A673 (cell line): ENCODE measurements at places on chromosomes 6 and 20. TPM values are rescaled to one million over a fixed set of nuclear protein-coding genes. Genes with fewer than 3 reads are reported as not detected.

DNA sequence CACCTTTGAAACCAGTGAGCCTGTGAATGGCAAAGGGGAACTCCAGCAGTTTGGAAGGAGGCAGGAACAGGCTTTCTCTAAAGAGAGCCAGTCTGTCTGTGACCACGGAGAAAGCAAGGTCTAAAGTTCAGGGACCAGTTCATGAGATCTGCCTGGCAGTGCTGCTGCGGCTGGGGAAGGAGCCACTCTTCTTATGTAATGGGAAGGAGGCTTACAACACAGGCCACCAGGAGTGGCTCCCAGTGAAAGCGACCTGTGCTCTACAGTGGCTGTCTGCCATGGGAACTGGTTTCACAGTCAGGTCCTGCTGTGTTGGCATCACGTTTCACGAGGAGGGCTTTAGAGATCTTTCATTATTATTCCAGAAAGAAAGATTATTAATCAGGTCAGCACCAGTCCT lies 291.9 kb upstream of the PRDM1 start:
- no peaks in the 10 kb centered on the region for H3K27me3 ChIP-seq
- H3K36me3 ChIP-seq, result no peaks in the 10 kb centered on the region
- no peak for DNase-seq
- no peak overlapping the region for H3K27ac ChIP-seq
- H3K4me1 ChIP-seq, result peaks cover 12% of the 10 kb centered on the region
- no peak overlapping the region for H3K4me3 ChIP-seq

Gene RAB44
- 0.07 TPM in 1 of 2 replicates, not detected in the other for total RNA-seq

- no peak overlapping the region for H3K4me3 ChIP-seq
- no peaks in the 10 kb centered on the region for H3K27me3 ChIP-seq
- H3K36me3 ChIP-seq, result no peaks in the 10 kb centered on the region
- H3K27ac ChIP-seq, result no peak overlapping the region
These were observed 90.7 kb upstream of the SASH1 start for GRCh38 chr6:148251891-148252290.

DNA sequence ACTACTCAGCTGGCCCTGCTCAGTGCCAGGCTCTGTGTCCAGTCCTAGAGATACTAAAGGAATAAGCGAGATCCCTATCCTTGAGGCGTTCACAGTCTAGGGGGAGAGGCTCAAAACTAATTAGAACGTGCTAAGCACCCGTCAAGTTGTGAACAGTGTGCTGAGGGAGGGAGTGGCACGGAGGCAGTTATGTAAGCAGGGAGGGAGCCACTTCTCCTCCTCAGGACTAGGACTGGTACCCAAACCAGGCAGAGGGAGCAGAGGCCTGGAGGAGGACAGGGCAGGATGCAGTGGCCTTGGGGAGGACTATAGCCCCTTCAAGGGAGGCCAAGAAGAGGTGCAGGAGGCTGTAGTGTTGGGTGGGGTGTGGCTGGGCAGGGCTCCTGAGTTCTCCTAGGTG lies 39.6 kb upstream of the VSTM2L start:
- no peaks in the 10 kb centered on the region for H3K36me3 ChIP-seq
- DNase-seq, result no peak
- H3K27me3 ChIP-seq, result no peaks in the 10 kb centered on the region

DNA sequence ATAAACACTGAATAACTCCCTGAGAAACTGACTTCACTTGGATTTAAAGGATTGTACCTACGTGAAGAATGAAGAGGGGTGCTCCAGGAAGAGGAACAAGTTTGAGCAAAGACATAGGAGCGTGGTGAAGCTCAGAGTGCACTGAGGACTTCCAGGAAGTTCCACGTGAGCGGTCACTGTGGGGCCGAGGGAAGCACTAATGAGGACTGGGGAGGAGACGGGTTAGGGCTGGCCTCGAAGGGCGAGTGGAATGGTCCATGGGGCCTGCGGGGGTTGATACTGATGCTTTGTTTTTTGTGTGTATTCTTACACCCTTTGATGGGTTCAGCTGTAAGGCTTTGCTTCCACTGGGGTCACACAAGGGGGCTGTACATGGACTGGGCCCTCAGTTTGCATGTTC lies 91.9 kb downstream of the CDH4 start:
- H3K27ac ChIP-seq, result no peak overlapping the region
- peaks cover 12% of the 10 kb centered on the region for H3K4me1 ChIP-seq
- H3K27me3 ChIP-seq, result peaks cover 52% of the 10 kb centered on the region
- no peaks in the 10 kb centered on the region for H3K36me3 ChIP-seq

Gene AARS2
- 25.0 and 26.8 TPM in 2 replicates for total RNA-seq

GRCh38 chr6:155710704-155711103 lies 255.1 kb upstream of the NOX3 start:
- H3K27ac ChIP-seq, result no peak overlapping the region
- H3K4me1 ChIP-seq, result no peaks in the 10 kb centered on the region
- DNase-seq, result peak; percentile 14
- no peaks in the 10 kb centered on the region for H3K27me3 ChIP-seq
- H3K4me3 ChIP-seq, result no peak overlapping the region

Gene FAM209B
- 0.45 and 0.81 TPM in 2 replicates for total RNA-seq

DNA sequence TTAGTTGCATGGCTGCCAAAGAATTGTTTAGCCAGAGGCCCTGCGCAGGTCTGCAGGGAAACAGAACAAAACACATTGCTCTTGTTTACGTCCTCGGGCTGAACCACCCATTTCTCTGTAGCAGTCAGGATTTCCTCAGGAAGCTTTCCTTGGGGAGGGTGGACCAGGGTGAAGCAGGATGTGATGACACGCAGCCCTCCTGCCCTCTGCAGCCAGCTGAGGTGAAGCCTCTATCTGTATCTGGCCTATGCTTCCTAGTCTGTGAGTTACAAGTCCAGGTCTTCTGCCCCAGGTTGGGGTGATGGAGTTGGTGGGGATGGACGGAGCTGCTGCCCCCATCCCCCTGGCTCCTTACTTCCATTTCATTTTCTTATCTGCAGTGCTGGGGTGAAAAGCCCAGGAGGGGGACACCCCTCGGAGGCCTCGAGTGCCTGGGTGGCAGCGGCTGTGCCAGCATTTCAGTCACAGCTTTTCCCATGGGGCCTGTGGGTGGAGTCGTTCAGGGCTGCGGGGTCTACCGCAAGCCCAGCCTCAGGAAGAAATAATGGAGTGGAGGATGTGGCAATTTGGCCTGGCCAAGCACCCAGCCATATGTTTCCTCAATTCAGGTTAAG lies 24.9 kb downstream of the SASH1 start:
- H3K27ac ChIP-seq, result no peak overlapping the region
- no peak overlapping the region for H3K4me3 ChIP-seq
- peak; percentile 39 for DNase-seq
- no peaks in the 10 kb centered on the region for H3K27me3 ChIP-seq
- peaks cover 20% of the 10 kb centered on the region for H3K4me1 ChIP-seq

DNA sequence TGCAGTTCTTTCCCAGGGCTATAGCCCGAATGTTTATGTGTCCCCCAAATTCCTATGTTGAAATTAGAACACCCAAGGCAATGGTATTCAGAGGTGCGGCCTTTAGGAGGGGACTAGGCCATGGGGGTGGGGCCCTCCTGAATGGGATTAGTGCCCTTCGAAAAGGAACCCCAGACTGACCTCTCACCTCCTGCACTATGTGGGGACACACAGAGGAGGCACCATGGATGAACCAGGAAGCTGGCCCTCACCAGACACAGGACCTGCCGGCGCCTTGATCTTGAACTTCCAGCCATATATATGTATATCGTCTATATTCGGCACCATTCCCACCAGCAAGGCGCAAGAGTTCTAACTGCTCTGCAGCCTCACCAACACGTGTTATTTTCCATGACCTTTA lies 101.5 kb upstream of the BHLHE23 start:
- H3K27ac ChIP-seq, result no peak overlapping the region
- H3K4me1 ChIP-seq, result no peaks in the 10 kb centered on the region
- no peak for DNase-seq

DNA sequence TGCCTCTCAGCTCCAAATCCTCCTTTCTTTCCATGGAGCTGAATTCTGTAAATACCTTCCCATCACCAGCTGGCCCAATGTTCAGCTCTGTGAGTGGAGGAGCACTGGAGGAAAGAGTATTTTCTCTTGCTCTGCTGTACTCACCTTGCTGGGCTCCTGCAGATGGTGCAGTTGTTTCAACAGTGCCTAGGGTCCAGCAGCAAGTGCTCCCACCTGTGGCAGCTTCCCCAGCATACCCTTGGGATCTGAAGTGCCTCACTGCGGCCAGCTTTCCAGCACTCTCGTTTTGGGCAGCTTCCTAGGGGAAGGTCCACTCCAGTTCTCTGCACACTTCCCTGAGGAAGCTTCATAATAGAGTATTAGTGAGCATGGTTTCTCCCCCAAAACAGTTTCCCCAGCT lies 170.9 kb downstream of the ARHGAP18 start:
- H3K4me1 ChIP-seq, result peaks cover 4% of the 10 kb centered on the region
- no peak overlapping the region for H3K27ac ChIP-seq
- no peaks in the 10 kb centered on the region for H3K36me3 ChIP-seq

Gene ZSCAN26
- 15.1 and 19.9 TPM in 2 replicates for total RNA-seq

Gene OPRL1
- total RNA-seq, result 0.32 and 0.46 TPM in 2 replicates

DNA sequence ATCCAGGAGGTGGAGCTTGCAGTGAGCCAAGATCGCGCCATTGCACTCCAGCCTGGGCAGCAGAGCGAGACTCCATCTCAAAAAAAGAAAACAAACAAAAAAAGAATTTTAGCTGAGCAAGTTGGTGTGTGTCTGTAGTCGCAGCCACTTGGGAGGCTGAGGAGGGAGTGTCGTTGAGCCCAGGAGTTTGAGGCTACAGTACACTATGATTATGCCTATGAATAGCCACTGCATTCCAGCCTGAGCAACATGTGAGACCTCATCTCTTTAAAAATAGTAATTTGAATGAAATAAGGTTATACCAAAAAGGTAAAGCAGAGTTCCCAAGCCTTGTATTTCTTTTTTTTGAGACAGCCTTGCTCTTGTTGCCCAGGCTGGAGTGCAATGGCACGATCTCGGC lies 19.8 kb downstream of the MTRES1 start:
- H3K4me1 ChIP-seq, result peaks cover 3% of the 10 kb centered on the region
- no peak for DNase-seq
- no peaks in the 10 kb centered on the region for H3K36me3 ChIP-seq
- no peak overlapping the region for H3K27ac ChIP-seq
- H3K27me3 ChIP-seq, result no peaks in the 10 kb centered on the region

DNA sequence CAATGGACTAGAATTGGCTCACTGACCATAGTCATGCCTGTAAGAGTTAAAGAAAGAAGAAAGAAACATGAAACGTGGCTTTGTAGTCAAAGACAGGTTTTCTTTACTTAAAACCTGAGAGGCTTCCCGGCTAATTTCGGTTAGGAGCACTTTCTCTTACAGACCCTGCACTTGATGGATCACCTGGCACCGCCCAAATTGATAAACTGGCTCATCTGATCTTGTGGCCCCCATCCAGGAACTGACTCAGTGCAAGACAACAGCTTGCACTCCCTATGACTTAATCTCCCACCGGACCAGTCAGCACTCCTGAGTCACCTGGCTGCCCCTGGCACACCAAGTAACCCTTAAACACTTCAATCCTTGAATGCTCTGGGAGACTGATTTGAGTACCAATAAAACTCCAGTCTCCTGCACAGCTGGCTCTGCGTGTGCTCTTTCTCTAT lies 12.3 kb downstream of the TMEM14B start:
- H3K27me3 ChIP-seq, result no peaks in the 10 kb centered on the region

Gene SCUBE3
- 0.04 TPM in 1 of 2 replicates, not detected in the other for total RNA-seq

DNA sequence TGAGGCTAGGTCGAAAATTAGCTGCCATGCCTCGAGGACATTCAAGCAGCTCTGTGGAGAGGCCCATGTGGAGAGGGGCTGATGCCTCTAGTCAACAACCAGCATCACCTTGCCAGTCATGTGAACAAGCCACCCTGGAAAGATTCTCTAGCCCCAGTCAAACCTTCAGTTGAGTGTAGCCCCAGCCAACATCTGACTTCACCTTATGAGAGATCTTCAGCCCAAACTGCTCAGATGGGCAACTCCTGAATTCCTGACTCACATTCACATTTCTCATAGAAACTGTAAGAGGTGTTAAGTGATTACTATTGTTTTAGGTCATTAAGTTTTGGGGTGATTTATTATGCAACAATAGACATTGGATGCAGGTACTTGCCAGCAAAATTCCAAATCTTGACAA lies 44.9 kb downstream of the GJA10 start:
- H3K27ac ChIP-seq, result no peak overlapping the region
- no peak for DNase-seq
- H3K4me1 ChIP-seq, result no peaks in the 10 kb centered on the region
- H3K36me3 ChIP-seq, result no peaks in the 10 kb centered on the region

GRCh38 chr20:34529742-34530141 lies 13.5 kb downstream of the DYNLRB1 start:
- no peaks in the 10 kb centered on the region for H3K4me1 ChIP-seq
- H3K27me3 ChIP-seq, result no peaks in the 10 kb centered on the region
- DNase-seq, result no peak
- no peak overlapping the region for H3K27ac ChIP-seq
- peaks cover 52% of the 10 kb centered on the region for H3K36me3 ChIP-seq
- no peak overlapping the region for H3K4me3 ChIP-seq

- H3K36me3 ChIP-seq, result no peaks in the 10 kb centered on the region
- H3K4me1 ChIP-seq, result peaks cover 34% of the 10 kb centered on the region
- H3K27me3 ChIP-seq, result no peaks in the 10 kb centered on the region
These were observed at the start of gene JAG1 for GRCh38 chr20:10673842-10674683. Gene JAG1, minus strand, starts transcription at chr20:10673999. Its CDS starts 469 bp downstream, at chr20:10673530.

Gene GMPR
- 0.32 and 0.76 TPM in 2 replicates for total RNA-seq

Gene ID1
- total RNA-seq, result 24.6 and 39.3 TPM in 2 replicates

DNA sequence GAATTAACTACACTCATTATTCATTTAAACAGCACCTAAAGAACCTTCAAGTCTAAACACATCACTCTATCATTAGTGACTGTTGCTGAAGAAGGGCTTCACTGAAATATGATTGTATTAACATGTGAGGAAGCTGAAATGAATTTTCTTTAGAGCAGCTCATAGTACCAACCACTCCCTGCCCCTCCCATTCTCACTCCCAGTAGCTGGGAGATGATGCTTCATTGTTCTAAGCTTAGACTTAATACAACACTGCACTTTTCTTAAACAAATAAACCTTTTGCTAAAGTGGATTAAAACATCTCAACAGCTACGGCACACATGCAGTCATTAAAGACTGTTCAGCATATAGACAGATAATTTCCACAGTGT lies 63.1 kb downstream of the ATXN1 start:
- H3K4me1 ChIP-seq, result peaks cover 33% of the 10 kb centered on the region
- no peaks in the 10 kb centered on the region for H3K27me3 ChIP-seq
- no peak overlapping the region for H3K27ac ChIP-seq
- no peaks in the 10 kb centered on the region for H3K36me3 ChIP-seq
- H3K4me3 ChIP-seq, result no peak overlapping the region

DNA sequence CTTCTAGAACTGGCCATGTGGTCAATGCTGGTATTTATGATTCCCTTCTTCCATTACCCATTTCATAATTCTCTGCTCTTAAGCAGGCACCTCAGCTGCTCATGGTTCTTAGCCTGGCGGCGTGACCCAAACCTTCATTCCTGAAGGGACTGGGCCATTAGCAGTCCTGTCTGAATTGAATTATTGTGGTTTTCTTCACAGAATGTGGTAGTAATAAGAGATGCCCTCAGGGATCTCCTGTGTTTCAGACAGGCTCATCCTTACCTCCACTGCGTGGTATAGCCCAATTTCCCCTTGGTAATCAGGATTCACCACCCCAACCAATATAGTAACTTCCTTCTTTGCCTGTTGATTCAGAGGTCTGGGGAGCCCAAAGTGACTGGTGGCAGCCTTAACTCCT lies 37.6 kb downstream of the PKIB start:
- H3K4me1 ChIP-seq, result peaks cover 13% of the 10 kb centered on the region
- H3K27me3 ChIP-seq, result no peaks in the 10 kb centered on the region
- H3K36me3 ChIP-seq, result no peaks in the 10 kb centered on the region
- no peak for DNase-seq
- no peak overlapping the region for H3K4me3 ChIP-seq
- H3K27ac ChIP-seq, result no peak overlapping the region
